ENCODE measurements at places on chromosomes 16 and 17.

DNA sequence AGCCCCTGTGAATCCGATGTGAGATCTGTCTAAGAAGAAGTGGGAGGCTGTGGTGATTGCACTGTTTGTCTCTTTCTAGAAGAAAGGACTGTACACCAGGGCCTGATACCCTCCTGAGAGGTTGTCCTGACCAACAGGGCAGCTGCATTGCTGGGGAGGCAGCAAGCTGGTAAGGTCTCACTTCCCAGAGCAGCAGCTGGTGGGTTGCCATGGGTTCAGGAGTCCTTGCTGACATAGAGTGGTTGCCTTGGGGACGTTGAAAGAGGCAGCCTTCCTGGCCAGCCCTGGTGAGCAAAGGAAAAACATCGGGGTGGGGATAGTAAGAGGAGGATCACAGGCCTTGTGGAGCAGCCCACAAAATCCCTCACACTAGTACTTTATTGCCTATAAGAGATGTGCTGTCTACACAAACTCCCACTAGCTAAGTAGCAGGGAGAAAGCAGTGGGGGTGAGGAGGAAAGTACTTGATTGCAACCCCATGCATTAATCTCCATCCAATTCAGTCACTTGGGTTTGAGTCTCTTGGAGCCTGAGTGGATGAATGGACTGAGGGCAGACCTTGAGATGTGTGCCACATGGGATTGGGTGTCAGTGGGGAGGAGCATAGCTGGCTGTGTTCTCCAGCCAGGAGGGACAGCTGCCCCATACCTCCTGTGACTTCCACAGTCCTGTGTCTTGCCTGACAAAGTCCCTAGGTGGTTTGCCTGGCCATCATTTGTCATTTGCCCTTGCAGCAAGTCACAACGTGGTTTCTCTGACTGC is 143.8 kb upstream of the RPL38 start:
- DNase-seq = no peak

DNA sequence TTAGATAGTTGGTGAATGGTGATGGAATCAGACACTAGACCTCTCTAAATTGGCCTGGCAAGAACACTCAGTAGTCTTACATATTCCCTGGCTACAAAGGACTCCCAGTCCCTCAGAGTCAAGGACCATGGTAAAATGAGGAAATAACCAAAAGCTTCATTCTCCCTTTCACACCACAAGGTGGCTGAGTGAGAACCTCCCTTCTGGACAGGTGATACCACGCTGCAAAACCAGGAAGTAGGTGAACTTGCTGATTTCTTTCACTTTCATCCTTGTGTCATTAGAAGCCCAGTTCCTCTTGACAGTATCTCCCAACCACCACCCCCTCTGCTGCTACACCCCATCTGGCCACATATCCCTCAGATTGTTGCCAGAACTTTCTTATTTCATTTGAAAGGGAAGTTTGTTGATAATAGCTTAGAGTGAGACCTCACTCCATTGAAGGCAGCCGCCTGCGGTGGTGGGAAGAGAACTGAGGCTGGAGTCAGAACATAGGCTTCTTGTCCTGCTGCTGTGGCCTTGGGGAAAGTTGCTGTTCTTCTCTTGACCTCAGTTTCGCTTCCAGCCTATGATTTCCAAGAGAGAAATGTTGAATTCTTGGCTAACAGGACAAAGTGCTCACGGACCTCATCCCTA is 290.6 kb upstream of the CCL2 start:
- DNase-seq = no peak

- no peak for DNase-seq
Measured at GRCh38 chr17:79248843-79249493, 174.3 kb downstream of the ENGASE start.

DNA sequence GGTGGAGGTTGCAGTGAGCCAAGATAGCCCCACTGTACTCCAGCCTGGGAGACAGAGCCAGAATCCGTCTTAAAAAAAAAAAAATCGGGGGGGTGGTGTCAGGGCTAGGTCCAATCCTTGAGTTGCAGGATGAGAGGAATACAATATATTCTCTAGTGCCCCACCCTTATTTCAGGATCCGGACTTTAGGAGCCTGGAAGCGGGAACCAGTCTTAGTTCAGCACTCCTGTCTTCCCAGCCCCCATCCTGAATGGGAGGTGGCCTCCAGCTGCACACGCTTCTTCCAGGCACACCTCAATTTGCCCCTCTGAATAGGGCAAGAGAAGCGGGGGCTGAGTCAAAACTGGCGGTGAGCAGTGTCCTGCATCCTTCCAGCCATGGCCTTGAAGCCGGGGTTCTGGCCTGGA is 1.6 kb downstream of the FHOD1 start:
- DNase-seq = no peak

All from smooth muscle cell of the brain vasculature (primary cell).